Type B pancreatic cell (in vitro differentiated cells): ENCODE measurements at places on chromosomes 3 and 15. TPM values are rescaled to one million over a fixed set of nuclear protein-coding genes. Genes with fewer than 3 reads are reported as not detected.

- no peak overlapping the region for H3K27ac ChIP-seq
- H3K4me1 ChIP-seq, result no peaks in the 10 kb centered on the region
- no peaks in the 10 kb centered on the region for H3K27me3 ChIP-seq
- H3K36me3 ChIP-seq, result no peaks in the 10 kb centered on the region
- DNase-seq, result peak; percentile 48
These were observed 21.3 kb downstream of the ITGA11 start for GRCh38 chr15:68410466-68411342.

DNA sequence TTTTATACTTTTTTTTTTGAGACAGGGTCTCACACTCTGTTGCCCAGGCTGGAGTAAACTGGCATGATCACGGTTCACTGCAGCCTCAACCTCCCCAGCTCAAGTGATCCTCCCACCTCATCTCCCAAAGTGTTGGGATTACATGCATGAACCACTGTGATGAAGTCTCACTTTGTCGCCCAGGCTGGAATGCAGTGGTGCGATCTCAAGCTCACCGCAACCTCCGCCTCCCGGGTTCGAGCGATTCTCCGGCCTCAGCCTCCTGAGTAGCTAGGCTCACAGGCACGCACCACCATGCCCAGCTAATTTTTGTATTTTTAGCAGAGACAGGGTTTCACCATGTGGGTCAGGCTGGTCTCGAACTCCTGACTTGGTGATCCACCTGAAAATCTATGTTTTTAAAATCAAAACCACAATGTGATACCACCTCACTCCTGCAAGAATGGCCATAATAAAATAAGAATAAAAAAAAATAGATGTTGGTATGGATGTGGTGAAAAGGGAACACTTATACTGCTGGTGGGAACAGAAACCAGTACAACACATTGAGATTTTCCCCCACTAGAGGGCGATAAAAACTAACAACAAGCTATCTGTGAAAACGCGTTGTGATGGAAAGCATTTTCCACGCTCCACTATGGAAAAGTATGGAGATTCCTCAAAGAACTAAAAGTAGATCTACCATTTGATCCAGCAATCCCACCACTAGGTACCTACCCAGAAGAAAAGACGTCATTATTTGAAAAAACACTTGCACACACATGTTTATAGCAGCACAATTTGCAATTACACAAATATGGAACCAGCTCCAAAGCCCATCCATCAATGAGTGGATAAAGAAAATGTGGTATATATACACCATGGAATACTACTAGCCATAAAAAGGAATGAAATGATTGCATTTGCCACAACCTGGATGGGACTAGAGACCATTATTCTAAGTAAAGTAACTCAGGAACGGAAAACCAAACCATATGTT lies 26.8 kb upstream of the OCA2 start:
- H3K27me3 ChIP-seq, result no peaks in the 10 kb centered on the region
- H3K4me3 ChIP-seq, result no peak overlapping the region
- H3K4me1 ChIP-seq, result peaks cover 6% of the 10 kb centered on the region

GRCh38 chr3:17201538-17201937 lies 316.8 kb downstream of the PLCL2 start:
- DNase-seq, result no peak
- no peaks in the 10 kb centered on the region for H3K27me3 ChIP-seq
- no peak overlapping the region for H3K27ac ChIP-seq
- H3K4me3 ChIP-seq, result no peak overlapping the region

DNA sequence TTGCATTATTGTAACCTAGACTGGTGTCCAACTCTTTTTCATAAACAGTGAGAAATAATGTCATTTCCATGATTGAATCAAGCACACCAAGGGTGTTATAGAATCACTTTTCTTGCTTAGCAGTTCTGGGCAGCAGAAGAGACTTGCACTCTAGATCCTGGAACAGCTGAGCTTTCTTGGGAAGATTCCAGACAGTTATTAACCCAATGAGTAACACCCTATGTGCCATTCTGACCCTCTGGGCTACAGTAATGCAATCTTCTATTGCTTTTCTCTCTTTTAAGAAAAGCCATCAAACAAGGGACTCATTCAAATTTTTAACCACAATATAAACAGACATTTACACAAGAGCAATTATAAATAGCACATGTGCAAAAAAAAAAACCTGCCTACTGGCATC lies 39.3 kb upstream of the USP3 start:
- H3K27ac ChIP-seq, result no peak overlapping the region
- H3K4me3 ChIP-seq, result no peak overlapping the region
- H3K27me3 ChIP-seq, result peaks cover 34% of the 10 kb centered on the region
- no peak for DNase-seq
- H3K36me3 ChIP-seq, result no peaks in the 10 kb centered on the region

- no peaks in the 10 kb centered on the region for H3K4me1 ChIP-seq
- H3K27me3 ChIP-seq, result no peaks in the 10 kb centered on the region
- no peak overlapping the region for H3K27ac ChIP-seq
- no peak for DNase-seq
- peaks cover 29% of the 10 kb centered on the region for H3K36me3 ChIP-seq
These were observed 40.2 kb downstream of the ROPN1B start for GRCh38 chr3:126009181-126009580.

The PCOLCE2 gene
- total RNA-seq, result 1.0 and 7.2 TPM in 2 replicates

The PLCH1 gene
- 2.0 and 7.6 TPM in 2 replicates for total RNA-seq

The ATP13A5 gene
- total RNA-seq, result not detected in 2 replicates

The EBLN2 gene
- 6.3 and 6.4 TPM in 2 replicates for total RNA-seq

The NRG4 gene
- 2.4 and 3.6 TPM in 2 replicates for total RNA-seq

The MESP2 gene
- not detected in 2 replicates for total RNA-seq
